ENCODE measurements at places on chromosomes 1 and 21.

- DNase-seq = no peak
Observed at GRCh38 chr1:232247669-232248068, 382.3 kb downstream of the SIPA1L2 start.

DNA sequence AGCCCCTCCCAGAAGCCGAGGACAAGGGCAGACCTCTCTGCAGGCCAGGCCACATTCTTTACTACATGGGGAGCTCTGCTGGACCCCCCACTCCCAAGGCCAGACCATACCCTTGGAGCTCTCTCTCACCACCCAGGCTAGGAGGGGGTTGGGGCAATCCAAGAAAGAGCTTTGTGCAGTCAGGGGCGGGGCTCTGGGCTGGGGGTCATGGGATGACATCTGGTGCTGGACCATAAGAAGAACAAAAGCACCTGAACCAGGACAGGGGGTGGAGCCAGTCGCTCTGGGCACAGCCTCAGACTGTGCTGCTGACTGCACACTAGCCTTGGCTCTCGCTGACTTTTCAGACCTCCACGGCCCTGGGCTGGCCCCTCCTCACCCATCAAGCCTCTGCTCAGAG, 23.1 kb upstream of the AJAP1 start:
- DNase-seq = no peak

DNA sequence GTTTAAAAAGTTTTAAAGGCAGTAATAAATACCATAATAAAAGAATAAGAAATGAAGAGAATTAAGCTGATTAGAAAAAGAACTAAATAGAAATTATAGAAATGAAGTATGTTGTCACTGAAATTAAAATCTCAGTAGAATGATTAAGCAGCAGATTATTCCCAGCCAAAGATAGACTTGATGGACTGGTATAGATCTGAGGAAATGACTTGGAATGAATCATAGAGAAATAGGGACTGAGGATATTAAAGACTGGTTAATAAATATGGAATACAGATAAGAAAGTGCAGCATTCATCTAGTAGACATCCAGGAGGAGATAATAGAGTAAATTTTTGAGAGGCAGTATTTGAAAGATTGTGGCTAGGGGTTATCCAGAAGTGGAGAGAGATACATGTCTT, 28.7 kb downstream of the MARK1 start:
- no peak for DNase-seq

DNA sequence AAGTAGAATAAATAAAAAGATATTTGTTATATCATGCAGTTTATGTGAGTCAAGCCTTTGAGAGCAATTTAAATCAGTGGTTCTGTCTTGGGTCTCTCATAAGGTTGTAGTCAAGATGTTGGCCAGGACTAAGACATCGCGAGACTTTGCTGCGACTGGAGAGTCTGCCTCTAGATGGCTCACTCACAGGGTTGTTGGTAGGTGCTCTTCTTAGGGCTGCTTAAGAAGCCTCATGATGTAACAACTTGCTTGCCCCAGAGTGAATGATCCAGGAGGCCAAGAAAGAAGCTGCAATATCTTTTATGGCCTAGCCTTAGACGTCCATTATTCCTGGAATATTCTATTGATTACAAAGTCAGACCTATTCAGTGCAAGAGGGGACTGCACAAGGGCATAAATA, 73.1 kb upstream of the CACHD1 start:
- no peak for DNase-seq

DNA sequence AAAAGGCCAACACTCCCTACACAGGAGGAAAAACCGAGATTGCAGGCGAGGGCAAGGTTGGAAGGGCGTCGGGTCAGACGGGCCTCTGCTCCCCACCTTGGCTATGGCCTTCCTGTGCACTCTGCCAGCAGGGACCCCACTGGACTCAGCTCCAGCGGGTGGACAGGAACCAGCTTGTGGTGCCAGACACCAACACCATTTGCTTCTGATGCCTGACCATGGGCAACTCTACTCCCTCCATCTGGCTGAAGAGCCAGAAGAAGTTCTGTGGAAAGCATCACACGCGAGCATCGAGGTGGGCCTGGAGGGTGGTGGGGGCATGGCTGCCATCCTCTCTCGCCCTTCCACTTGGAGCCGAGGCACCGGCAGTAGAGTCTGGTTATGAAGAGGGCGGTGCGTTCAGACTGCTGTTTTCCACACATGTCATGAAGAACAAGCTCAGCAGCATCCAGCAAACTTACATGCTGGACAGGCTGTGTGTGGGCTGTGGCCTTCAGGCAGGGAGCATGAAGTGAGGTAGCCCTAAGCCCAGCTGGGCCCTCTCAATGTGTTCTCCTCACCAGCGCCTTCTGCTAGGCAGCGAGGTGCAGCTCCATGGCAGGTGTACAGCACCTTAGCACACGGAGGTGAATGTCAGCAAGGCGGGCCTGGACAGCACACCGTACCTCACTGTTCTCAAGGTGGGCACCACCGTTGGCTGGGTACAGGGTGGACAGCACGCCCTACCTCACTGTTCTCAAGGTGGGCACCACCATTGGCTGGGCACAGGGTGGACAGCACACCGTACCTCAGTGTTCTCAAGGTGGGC, 15.6 kb upstream of the ZNF669 start:
- no peak for DNase-seq

- peak; percentile 41 for DNase-seq
Observed at GRCh38 chr1:22024485-22025367, 23.3 kb downstream of the CELA3A start.

DNA sequence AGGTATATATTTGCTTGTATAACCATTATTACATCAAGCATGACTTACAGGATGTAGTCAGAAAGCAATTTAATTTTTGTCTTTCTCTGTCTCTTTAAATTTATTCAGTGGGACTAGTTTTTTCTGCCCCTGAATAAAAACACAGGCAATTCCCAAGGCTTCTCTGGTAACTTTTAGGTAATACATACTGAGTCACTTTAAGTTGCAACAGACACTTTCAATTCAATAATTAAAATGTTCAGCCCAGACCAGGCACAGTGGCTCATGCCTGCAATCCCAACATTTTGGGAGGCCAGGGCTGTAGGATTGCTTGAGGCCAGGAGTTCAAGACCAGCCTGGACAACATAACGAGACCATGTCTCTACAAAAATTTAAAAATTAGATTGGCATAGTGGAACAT, 12.3 kb downstream of the SLC44A3 start:
- DNase-seq = no peak

DNA sequence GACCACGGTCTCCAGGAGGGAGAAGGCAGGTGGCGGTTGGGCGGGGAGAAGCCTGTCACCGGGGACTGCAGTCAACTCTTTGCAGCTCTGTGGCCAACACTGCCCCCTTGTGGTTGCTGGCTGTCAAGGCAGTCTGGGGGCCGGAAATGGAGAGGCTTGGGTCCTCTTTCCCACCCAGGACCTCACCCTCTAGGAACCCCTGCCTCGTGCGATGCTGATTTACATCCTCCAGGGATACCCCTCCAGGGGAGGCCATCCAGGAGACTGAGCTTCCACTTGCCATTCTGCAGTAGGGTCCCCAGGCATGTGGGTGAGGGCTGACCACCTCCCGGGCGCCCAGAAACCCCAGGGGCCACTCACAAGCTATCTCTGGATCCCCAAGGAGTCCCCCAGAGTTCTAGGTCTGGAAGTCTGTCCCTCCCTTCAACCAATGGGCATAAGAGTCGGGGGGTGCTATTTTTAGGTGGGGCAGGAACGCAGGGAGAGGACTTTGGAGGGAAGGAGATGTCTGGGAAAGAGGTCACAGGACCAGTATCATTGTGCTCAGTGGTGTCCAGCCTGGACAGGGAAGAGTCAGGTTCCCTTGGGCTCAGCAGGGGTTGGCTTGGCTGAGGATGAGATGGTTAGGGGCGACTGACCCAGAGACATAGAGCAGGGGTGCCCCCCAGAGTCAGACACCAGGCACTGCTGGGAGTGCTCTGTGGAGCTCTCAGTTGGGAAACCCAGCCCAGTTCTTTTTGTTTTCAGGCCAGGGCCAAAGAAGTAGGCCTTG, 7.1 kb upstream of the GPR61 start:
- peak; percentile 90 for DNase-seq

DNA sequence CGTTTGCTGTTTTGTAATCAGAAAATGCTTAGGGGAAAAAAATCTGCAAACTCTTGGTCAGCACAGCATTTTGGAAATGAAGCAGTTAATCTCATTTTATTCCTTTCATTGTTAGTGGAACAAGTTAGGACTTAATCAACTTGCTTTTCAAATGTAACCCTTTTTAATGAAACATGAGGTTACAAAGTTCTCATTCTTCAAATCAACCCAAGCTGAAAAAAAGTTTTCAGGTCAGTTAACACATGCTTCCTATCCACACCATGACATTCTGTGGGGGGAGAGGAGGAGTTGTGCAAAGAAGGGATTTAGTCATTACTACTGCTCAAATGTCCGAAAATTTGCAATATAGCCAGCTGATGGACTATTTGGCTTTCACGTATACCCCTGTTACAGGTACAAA, 283.2 kb upstream of the LYPLAL1 start:
- no peak for DNase-seq

- no peak for DNase-seq
Observed at GRCh38 chr21:39197448-39198233, 14.4 kb upstream of the PSMG1 start.

DNA sequence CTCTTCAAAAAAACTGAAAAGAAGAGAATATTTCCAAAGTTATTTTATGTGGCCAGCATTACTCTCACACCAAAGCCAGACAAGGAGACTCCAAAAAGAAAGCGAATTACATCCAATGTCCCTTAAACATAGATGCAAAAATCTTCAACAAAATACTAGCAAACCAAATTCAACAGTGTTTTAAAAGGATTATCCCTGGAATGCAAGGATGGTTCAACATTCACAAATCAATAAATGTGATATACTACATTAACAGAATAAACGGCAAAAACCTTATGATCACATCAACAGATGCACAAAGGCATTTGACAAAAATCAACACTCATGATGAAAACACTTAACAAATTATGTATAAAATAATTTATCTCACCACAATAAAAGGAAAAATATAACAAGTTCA, 207.8 kb downstream of the DENND1B start:
- no peak for DNase-seq

DNA sequence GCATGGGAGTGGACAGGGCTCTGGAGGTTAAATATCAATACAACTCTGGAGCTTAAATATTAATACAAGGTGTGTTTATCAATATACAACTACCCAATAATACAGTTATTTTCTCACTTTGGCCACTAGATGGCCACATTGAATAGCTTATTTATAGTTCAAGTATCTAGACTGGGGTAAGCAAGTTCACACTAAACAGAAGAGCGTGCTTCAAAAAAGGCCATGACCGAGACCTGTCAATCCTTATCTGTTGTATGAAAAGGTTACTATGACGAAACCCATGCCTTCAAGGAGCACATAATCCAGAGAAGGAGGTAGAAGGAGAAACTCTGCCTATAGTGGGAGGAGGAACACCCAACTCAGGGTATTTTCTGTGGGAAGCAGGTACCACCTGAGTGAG, 29.1 kb downstream of the CHML start:
- DNase-seq = no peak

DNA sequence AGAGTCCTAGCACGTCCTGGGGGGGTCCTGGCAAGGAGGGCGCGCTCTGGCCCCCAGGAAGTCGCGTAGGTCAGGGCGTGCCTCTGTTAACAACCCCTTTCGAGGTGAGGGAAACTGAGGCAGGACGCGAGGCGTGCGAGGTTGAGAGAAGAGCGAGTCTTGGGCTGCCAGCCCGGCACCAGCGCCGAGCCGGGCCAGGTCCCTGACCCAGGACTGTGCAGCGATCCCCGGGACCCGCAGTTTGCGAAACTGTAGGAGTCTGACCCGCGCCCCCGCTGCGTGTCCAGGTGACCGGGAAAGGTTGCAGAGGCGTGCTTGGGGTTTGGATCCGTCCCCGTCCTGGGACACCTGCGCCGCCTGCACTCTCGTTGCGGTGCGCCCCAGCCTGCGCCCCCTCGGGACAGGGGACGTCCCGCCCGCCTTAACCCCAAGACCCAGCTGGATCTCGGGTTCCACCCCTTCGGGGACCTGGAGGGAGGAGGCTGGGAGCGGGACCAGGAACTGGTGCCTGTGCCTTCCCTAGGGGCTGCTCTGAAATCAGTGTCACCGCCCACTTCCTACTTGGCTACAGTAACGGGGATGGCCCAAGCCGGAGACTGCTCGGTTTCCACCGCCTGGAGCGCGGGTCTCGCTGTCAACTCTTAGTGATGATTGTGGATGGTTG, 493 bp downstream of the DISC1 start:
- peak; percentile 29 for DNase-seq

DNA sequence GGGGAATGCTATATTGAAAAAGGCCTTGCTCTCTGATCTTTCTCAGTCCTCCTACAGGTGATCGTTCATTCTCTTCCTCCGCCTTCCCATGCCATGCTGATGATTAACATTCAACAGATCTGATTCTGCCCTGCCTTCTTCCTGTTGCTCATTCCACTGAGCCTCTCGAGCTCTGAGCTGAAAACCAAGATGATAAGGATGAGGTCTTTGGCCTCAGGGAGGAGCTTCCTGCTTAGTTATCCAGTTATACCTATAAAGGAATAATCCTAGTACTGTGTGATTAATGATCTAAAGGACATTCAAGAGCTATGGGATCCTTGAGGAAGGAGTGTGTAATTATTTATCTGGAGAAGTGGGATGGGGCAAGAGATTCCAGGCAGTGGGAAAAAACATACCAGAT, 25.2 kb upstream of the MAP3K7CL start:
- DNase-seq = no peak

DNA sequence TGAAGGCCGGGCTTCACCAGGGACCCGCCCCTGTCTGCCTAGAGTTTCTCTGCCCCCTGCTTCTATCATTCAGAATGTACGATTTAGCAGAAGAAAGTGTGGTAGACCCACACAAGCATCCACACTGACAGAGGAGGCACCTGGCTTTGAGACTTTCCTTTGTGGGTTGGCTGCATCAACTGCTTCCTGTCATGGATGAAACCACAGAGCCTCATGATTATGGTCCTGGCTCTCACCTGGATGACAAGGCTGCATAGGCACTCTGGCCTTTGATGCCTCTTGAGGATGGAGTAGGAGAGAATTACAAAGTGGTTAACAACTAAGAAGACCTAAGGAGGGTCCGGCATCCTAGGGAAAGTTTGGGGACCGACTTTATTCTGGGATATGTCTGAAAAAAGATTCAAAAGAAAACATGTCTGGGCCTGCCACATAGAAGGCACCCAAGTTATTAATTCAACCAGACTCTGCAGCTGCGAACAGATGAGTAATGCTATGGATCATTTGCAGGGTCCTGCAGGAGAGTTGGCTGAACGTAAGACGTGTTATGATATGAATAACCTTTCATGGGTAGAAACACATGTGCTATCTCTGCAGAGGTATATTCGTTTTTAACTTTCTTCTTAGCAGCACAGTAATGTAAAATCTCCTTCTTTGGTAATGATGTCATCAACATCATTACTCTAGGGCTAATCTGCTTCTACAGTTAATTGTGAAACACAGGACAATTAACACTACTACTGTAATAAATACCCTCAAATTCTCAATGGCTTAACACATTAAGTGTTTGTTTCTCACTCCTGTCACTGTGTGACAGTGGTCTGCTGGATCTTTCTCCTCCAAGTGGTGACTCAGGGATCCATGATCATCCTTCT, 136.2 kb downstream of the SLC35F3 start:
- no peak for DNase-seq

DNA sequence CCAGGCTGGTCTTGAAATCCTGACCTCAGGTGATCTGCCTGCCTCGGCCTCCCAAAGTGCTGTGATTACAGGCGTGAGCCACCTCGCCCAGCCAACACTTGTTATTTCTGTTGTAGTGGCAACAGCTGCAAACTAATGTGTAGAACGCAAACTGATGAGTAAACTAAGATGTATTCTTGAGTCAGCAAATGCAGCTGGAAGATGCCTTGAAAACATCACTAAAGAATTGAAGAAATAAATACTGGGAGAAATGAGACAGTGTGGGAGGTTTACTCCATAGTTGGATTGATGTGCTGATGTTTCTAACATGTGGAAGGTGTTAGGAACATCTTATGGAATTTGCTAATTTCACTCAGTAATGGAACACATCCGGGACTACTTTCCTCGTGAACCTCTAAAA, 61.3 kb upstream of the KCNE2 start:
- no peak for DNase-seq

Measured in memory B cell (primary cell).